ENCODE measurements at places on chromosomes 2 and 18.

DNA sequence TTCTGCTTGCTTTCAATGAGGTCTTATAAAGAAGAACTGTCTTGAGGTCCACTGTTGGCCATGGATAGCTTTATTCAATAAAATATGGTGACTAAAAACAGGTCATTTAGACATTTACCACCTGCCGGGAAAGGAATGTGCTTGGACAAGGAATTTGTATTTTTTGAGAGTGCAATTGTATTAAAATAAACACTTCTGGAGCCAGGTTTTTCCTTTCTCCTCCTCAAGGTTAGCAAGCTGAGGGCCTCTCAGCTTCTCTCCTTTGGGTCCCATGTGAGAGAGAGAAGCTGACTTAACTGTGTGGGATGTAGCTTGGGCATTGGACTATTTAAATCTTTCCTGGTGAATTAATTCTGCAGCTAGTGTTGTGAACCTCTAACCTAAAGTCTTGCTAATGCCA is 321.0 kb downstream of the MEIS1 start:
- no peak for DNase-seq

GRCh38 chr2:174477759-174478158 is 9.1 kb downstream of the GPR155 start:
- no peak for DNase-seq

- DNase-seq = no peak
Measured at GRCh38 chr2:25340181-25340921, 1.4 kb downstream of the DNMT3A start.

DNA sequence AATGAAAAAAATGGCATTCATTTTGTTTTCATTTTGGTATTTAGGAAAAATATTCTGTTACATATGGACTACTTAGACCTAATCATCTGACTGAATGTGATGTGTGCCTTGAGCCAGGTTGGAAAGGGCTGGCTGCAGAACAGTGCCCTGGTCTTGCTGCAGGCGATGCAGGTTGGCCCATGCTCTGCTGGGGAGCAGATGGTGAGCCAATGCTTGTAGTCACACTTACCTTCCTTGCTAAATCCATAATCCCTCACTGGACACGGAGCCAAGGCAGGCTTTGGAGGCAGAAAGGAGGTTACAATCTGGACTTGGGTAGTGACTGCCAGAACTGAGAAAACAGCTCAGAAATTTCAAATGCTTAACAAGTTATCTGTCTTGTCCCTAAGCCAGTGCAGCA is 228.7 kb downstream of the ARHGAP15 start:
- DNase-seq = no peak

DNA sequence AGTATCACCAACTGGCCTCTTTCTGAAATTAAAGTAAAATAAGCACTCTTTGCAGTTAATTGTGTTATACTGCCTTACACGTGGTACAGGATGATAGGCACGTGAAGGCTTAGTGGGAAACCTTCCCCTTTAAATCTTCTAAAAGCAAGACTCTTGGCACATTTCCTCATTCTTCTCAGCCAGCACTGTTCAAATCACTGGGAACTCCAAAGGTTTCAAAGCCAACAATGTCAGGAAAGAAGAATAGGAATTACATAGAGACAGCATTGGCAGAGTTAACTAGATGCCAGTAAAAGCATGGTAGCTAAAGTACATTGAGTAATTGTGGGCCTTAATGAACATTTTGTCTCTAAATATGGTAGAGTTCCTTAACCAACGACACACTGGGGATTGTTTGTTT is 96.4 kb downstream of the DTNA start:
- DNase-seq = no peak

GRCh38 chr2:224278531-224278930 is 123.4 kb downstream of the FAM124B start:
- DNase-seq = no peak

- no peak for DNase-seq
Measured at GRCh38 chr2:132871831-132872230, 201.8 kb upstream of the LYPD1 start.

- DNase-seq = no peak
Measured at GRCh38 chr2:84858123-84858522, 22.8 kb downstream of the TRABD2A start.

DNA sequence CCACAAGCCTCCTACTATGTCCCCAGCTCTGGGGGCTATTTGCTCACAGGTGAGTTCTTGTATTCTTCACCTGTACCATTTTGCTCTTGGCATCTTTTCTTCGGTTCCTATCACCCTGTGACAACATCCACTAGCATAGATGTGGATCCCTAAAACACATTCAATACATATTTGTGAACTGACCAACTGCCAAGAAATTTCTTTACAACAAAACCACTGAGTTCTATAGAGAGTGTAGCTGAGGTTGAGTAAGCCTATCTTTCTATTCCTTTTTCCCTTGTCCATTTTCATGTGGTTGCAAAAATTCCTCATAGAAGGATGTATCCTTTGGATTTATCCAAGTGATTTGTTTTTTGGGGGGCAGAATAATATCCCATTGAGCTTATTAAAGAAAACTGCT is 192.7 kb upstream of the ITGA4 start:
- DNase-seq = no peak

- DNase-seq = no peak
Measured at GRCh38 chr2:240895656-240896388, at the start of gene MAB21L4. Gene MAB21L4 (minus strand): TSS chr2:240896156. CDS start chr2:240895997, 159 bp downstream.
